A549 treated with DMSO at 1 μM for 4 hours (cell line): ENCODE measurements at places on chromosomes 5 and 9. TPM values are rescaled to one million over a fixed set of nuclear protein-coding genes. Genes with fewer than 3 reads are reported as not detected.

The IL11RA gene
- 5.6 to 7.6 TPM (median 6.1 TPM) in 5 replicates for total RNA-seq

The MPDZ gene
- 12.0 to 15.2 TPM (median 13.2 TPM) in 5 replicates for total RNA-seq

The PRR16 gene
- total RNA-seq: 0.12 TPM in 1 of 5 replicates, not detected in the others

The SPAG8 gene
- total RNA-seq: 0.24 to 0.70 TPM (median 0.46 TPM) in 4 of 5 replicates, not detected in the other

The PLPP7 gene
- total RNA-seq: 0.07 TPM in 1 of 5 replicates, not detected in the others

The CPEB4 gene
- 7.9 to 11.6 TPM (median 9.0 TPM) in 5 replicates for total RNA-seq

The PCDHGB6 gene
- total RNA-seq: 0.09 to 0.23 TPM (median 0.13 TPM) in 5 replicates

The PCDHB10 gene
- total RNA-seq: 0.04 to 0.06 TPM (median 0.05 TPM) in 3 of 5 replicates, not detected in the others

The GRAMD2B gene
- total RNA-seq: 0.60 to 1.2 TPM (median 0.95 TPM) in 5 replicates
